Stimulated activated CD8-positive, alpha-beta memory T cell treated with anti-CD3 and anti-CD28 coated beads, Interleukin-4, amount 100 ng/mL, for 1 hour (primary cell): ENCODE measurements at places on chromosomes 11 and 22.

DNA sequence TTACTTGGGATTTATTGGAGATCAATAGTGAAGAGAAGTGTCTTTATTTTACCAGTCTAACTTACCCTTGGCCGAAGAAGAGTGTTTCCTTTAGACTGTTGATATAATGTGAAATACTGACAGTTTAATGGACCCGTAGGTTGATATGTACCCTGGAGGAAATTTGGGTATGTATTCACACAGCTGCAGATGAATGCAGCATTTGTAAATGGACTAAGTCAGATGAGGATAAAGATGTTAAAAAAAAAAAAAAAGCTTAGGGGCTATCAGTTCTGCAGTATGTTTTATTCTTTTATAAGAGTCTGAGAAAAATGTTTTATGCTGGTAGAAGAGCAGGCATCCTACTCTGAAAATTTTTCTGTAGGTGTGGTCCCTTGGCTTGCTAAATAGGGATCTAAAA is 2.7 kb downstream of the REXO2 start:
- DNase-seq, result no peak

GRCh38 chr11:27868709-27869108 is 168.5 kb upstream of the BDNF start:
- DNase-seq, result no peak

- no peak for DNase-seq
These were observed 5.3 kb downstream of the OSBP start for GRCh38 chr11:59610289-59610688.

- no peak for DNase-seq
These were observed 105.5 kb downstream of the CCDC83 start for GRCh38 chr11:85960678-85961077.

- no peak for DNase-seq
These were observed 20.9 kb downstream of the KREMEN1 start for GRCh38 chr22:29093501-29094300.

GRCh38 chr11:114110952-114111947 is 51.7 kb downstream of the ZBTB16 start:
- DNase-seq, result no peak

- DNase-seq, result no peak
These were observed 1514.4 kb downstream of the BRD1 start for GRCh38 chr22:48313175-48313830.

DNA sequence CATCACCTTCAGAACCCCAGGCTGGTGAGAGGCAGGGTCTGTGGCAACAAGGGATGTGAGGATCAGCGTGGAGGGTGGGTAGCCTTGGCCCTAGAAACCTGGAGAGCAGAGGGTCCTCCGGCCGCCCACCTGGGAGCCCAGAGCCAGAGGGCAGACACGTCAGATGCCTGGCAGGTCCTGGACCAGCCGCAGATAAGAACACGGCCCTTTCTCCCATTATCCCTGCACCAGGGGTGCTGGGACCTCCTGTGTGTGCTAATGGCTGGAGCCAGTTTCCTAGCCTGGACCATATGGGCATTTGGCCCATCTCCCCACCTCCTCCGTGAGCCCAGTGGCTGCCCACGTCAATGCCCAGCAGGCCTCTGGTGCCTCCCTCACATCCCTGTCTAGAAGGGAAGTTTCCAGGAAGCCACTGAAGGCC is 88.4 kb downstream of the MORC2 start:
- DNase-seq, result no peak

DNA sequence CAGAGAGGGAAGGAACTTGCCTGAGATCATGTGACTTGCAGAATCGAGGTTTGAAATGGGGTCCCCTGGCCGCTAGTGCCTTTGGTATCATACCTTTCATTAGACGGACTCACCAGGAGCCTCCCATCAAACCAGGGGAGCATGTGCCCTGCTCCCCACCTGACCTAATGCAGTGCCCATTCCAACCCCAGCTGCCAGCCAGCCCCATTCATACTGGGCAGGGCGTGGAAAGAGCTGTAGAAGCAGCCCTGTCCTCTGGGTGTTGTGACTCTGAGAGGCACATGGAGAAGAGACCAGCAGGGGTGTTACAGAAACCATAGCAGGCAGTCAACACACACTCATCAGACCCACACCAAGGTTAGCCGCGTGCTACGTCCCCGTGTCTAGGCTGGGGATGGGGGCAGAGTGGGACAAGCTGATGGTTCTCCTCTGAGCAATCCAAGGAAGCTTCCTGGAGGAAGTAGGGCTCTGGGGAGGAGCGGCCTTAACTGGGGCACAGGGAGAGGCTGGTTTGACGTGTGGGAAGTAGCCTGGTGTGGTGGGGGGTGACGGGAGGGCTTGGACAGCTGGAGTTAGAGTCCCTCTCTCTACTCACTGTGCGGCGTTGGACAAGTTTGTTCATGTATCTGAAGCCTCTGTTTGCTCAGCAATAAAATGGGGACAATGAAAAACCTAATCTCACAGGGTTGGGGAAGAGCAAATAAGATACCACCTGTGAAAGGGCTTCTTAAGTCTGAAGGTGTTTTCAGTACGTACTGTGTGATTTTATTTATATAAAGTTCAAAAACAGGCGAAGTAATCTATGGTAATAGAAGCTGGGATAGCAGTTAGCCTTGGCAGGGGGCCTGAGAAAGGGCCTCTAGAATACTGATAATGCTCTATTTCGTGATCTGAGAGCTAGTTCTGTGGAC is 14.0 kb downstream of the GRIK4 start:
- no peak for DNase-seq
